ENCODE measurements at places on chromosomes 11 and 22. TPM values are rescaled to one million over a fixed set of nuclear protein-coding genes. Genes with fewer than 3 reads are reported as not detected.

DNA sequence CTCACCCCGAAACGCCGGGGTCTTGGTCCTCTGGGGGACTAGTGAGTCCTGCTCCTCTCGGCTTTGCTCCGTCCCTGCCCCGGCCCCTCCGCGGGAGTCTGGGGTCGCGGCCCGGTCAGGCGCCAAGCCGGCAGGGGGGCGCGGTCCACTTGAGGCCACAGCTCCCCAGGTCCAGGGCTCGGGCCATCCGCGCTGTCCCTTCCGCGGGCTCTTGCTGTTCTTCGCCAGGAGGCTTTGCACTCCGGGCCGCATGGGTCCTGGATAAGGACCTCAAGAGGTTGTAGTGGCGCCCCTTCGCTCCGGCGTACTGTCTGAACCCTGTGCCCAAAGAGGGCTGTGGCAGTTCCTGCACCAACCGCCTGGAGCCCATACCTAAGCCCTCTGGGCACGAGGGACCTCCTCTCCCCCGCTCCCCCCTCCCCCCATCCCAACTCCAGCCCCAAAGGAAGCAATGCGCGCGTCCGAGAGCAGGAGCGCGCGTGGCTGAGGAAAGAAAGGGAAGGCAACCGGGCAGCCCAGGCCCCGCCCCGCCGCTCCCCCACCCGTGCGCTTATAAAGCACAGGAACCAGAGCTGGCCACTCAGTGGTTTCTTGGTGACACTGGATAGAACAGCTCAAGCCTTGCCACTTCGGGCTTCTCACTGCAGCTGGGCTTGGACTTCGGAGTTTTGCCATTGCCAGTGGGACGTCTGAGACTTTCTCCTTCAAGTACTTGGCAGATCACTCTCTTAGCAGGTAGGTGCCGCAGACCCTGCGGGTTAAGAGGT is at the start of gene ADM:
Gene ADM, plus strand, starts transcription at position 579 of the 767 bp plus-strand sequence. CDS start 628 bp downstream, outside the sequence.
- H3K36me3 ChIP-seq, result peaks cover 12% of the 10 kb centered on the region
- H3K27me3 ChIP-seq, result peaks cover 59% of the 10 kb centered on the region
- peak within 1 kb of the TSS; percentile 97 for H3K4me3 ChIP-seq
- peak within 1 kb of the TSS; percentile 57 for H3K27ac ChIP-seq
- peak; percentile 78 for DNase-seq
- H3K4me1 ChIP-seq, result peaks cover 33% of the 10 kb centered on the region

DNA sequence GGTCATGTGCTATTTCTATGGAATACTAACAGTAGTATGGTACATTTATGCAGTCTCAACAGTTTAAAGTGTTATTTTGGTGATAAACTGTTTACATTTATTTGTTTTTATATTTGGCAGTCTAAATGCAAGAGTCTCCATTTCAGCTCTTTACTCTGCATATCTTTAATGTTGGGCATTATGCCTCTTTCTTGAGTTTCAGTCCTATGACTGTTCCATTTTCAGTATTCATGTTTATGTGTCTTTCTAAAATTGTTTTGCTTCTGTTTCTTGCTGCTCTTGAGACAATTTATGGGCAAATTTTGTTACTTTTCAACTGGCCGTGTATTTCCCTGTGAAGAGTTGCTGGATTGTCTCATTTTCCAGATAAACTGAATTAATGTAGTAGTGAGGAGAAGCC is 6.6 kb upstream of the RAB30 start:
- H3K27ac ChIP-seq, result peak overlapping the region; percentile 17
- no peaks in the 10 kb centered on the region for H3K27me3 ChIP-seq
- peaks cover 20% of the 10 kb centered on the region for H3K36me3 ChIP-seq
- H3K4me1 ChIP-seq, result peaks cover 11% of the 10 kb centered on the region
- no peak overlapping the region for H3K4me3 ChIP-seq

DNA sequence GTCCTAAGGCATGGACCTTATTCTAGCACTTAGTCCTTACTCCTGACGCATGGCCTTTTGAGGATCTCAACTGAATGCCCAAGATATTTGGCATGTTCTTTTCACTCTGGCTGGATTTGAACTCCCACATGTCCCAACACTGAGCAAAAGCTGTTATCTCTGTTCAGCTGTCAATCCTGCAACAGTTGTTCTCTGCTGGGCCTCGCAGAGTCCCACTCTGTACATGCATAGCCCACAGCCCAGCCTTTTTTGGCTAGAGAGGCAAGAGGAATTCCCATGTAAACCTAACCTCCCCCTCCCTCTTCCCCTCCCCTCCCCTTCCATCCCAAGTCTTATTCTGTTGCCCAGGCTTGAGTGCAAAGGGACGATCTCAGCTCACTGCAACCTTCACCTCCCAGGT is 21.8 kb upstream of the DRG1 start:
- no peaks in the 10 kb centered on the region for H3K27me3 ChIP-seq
- H3K4me1 ChIP-seq, result no peaks in the 10 kb centered on the region
- no peaks in the 10 kb centered on the region for H3K36me3 ChIP-seq

GRCh38 chr11:101363706-101364275 is 220.0 kb downstream of the TRPC6 start:
- peaks cover 3% of the 10 kb centered on the region for H3K27me3 ChIP-seq
- DNase-seq, result no peak
- no peaks in the 10 kb centered on the region for H3K4me1 ChIP-seq
- H3K4me3 ChIP-seq, result no peak overlapping the region
- no peak overlapping the region for H3K27ac ChIP-seq
- peaks cover 15% of the 10 kb centered on the region for H3K36me3 ChIP-seq

GRCh38 chr11:22444076-22444475 is 105.9 kb downstream of the SLC17A6 start:
- H3K4me1 ChIP-seq, result peaks cover 4% of the 10 kb centered on the region
- H3K36me3 ChIP-seq, result no peaks in the 10 kb centered on the region
- no peak overlapping the region for H3K4me3 ChIP-seq
- no peak overlapping the region for H3K27ac ChIP-seq
- DNase-seq, result no peak

DNA sequence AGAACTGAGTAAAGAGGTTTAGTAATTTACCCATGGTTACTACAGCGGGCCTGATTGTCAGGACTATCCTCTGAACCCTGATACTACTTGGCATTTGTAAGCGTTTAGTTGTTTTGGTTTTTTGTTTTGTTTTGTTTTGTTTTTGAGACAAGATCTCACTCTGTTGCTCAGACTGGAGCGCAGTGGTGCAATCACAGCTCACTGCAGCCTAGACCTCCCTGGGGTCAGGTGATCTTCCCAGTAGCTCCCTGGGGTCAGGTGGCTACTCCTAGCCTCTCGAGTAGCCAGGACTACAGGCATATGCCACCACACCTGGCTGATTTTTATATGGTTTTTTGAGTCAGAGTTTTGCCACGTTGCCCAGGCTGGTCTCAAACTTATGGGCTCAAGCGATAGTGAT is 118.6 kb downstream of the WNT11 start:
- peaks cover 17% of the 10 kb centered on the region for H3K36me3 ChIP-seq
- H3K4me3 ChIP-seq, result no peak overlapping the region
- peaks cover 35% of the 10 kb centered on the region for H3K4me1 ChIP-seq
- DNase-seq, result no peak
- H3K27ac ChIP-seq, result peak overlapping the region; percentile 34

DNA sequence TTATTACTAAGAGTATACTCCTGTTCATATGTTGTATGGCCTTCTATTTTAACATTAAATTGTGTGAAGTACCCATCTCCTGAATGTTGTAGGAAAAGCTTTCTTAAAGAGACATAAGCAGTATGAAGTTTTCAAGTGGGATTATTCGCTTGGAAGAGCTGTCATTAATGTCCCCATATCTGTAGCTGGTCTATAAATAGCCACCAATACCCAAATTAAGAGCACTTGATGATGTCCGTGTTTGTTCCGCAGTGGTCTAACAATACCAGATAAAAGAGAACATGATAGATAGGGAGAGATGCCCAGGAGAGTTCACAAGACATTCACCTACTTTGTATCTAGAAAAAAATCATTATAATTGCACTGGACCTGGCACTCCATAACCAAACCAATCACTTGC is 527.6 kb downstream of the DLG2 start:
- H3K27ac ChIP-seq, result no peak overlapping the region
- H3K4me3 ChIP-seq, result no peak overlapping the region
- H3K36me3 ChIP-seq, result peaks cover 11% of the 10 kb centered on the region
- H3K27me3 ChIP-seq, result no peaks in the 10 kb centered on the region

- no peak overlapping the region for H3K4me3 ChIP-seq
- peaks cover 11% of the 10 kb centered on the region for H3K4me1 ChIP-seq
- peaks cover 10% of the 10 kb centered on the region for H3K36me3 ChIP-seq
These were observed 176.2 kb downstream of the SBF2 start for GRCh38 chr11:10117709-10118351.

GRCh38 chr11:29984544-29984943 is 32.3 kb downstream of the KCNA4 start:
- DNase-seq, result no peak
- no peak overlapping the region for H3K4me3 ChIP-seq
- H3K36me3 ChIP-seq, result no peaks in the 10 kb centered on the region
- H3K4me1 ChIP-seq, result no peaks in the 10 kb centered on the region
- no peak overlapping the region for H3K27ac ChIP-seq

- H3K27me3 ChIP-seq, result no peaks in the 10 kb centered on the region
- DNase-seq, result no peak
- H3K36me3 ChIP-seq, result peaks cover 6% of the 10 kb centered on the region
- 0 out of 2 replicates have a peak, but pooled peaks cover 3% of the 10 kb centered on the region for H3K4me1 ChIP-seq
- no peak overlapping the region for H3K27ac ChIP-seq
These were observed 18.0 kb downstream of the DHCR7 start for GRCh38 chr11:71430166-71430565.

- H3K27ac ChIP-seq, result no peak overlapping the region
- no peak overlapping the region for H3K4me3 ChIP-seq
- H3K4me1 ChIP-seq, result peaks cover 4% of the 10 kb centered on the region
- H3K36me3 ChIP-seq, result no peaks in the 10 kb centered on the region
- no peaks in the 10 kb centered on the region for H3K27me3 ChIP-seq
- no peak for DNase-seq
These were observed 409.6 kb downstream of the GUCY1A2 start for GRCh38 chr11:106608677-106609076.

DNA sequence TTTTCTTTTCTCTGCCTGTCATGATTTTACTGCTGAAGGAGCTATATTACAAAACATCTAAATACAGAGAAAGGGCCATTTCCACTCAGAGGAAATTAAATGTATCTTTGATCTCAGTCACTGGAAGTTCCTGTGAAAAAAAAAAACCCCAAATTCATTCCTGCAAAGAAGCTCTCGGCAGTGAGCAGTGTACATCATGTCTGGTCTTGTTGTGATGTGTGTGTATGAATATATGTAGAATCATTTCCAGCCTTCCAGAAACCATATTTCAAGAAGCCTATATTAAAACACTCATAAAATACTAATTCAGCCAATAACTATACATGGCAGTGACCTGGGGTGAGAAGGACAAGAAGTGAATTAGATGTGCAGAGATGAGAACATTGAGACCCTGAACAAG is 393.2 kb upstream of the TENM4 start:
- DNase-seq, result no peak
- no peak overlapping the region for H3K4me3 ChIP-seq
- H3K36me3 ChIP-seq, result no peaks in the 10 kb centered on the region
- no peak overlapping the region for H3K27ac ChIP-seq
- H3K4me1 ChIP-seq, result no peaks in the 10 kb centered on the region

DNA sequence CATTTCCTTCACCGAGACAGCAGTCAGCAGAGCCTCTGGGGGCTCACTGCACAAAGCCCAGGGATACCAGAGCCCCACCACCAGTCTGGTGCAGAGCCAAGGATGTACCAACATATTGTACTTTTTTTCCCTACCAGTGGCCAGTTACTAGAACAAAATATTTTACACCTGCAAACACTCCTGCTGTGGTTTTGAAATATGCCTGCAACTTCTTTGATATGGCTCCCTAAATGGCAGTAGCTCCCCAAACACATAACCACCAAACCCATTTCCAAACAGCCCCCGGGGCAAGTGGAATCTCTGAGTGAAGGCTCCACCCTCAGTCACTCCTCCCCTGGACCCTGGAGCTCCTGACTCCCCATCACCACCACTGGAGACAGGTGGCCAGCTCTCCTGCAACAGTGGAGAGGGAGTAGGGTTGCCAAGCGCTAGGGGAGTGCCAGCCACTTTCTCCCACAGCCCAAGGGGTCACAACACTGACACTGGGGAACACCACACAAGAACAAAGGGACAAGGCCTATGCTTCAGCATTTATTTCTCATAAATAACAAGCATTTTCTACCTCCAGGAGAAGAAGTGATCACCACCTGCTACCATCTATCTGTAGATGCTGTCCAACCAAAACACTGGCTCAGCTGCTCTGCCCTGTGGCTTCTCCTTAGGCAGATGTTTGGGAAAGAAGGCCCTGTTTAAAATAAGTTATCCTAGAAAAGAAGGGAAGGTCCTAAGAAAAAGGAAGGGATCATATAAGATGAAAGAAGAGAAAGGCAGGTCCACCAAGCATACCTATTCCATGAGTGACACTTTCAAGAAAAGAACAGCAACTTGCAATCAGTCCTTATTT is 15.1 kb downstream of the DGCR2 start:
- H3K27ac ChIP-seq, result no peak overlapping the region
- H3K4me1 ChIP-seq, result peaks cover 25% of the 10 kb centered on the region
- no peak overlapping the region for H3K4me3 ChIP-seq
- no peak for DNase-seq
- no peaks in the 10 kb centered on the region for H3K36me3 ChIP-seq

GRCh38 chr11:113895367-113896155 is 9.0 kb upstream of the HTR3B start:
- no peaks in the 10 kb centered on the region for H3K27me3 ChIP-seq
- no peak for DNase-seq
- peaks cover 26% of the 10 kb centered on the region for H3K4me1 ChIP-seq
- H3K36me3 ChIP-seq, result no peaks in the 10 kb centered on the region
- no peak overlapping the region for H3K27ac ChIP-seq
- H3K4me3 ChIP-seq, result no peak overlapping the region

DNA sequence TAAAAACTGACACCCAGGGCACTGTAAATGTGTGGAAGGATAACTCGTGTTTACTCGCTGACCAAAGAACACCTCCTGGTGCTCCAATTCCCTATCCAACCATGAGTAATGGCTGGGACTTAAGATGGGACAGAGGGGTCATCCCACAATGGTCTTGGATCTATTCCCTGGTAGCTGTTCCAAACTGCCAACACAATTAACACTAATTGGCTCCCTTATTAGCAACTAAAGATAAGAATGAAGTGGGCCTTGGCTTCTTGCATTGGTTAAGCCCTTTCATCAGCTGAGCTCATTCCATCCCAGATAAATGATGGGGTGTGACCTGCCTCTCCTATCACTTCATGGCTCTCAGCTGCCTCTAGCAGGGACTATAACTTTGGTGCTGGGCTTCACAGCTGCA is 1.5 kb upstream of the SIK3 start:
- DNase-seq, result no peak
- peak overlapping the region; percentile 94 for H3K27ac ChIP-seq
- H3K27me3 ChIP-seq, result no peaks in the 10 kb centered on the region
- no peaks in the 10 kb centered on the region for H3K36me3 ChIP-seq

- H3K27me3 ChIP-seq, result no peaks in the 10 kb centered on the region
- H3K4me1 ChIP-seq, result no peaks in the 10 kb centered on the region
- H3K36me3 ChIP-seq, result peaks cover 28% of the 10 kb centered on the region
- H3K27ac ChIP-seq, result no peak overlapping the region
- no peak for DNase-seq
These were observed 9.3 kb downstream of the ATP5MGL start for GRCh38 chr22:42630901-42631602.

C11orf65 gene
- 1.1 TPM for total RNA-seq

C22orf15 gene
- 2.7 TPM for total RNA-seq

MARK2 gene
- 50.8 TPM for total RNA-seq

MRGPRE gene
- total RNA-seq, result not detected

GALNT18 gene
- 5.0 TPM for total RNA-seq

IGLL1 gene
- total RNA-seq, result not detected

CDC42BPG gene
- 21.6 TPM for total RNA-seq
